ENCODE measurements at places on chromosomes 6 and 20.

GRCh38 chr20:611843-612185 lies 1.7 kb upstream of the TCF15 start:
- no peak for DNase-seq
- no peak overlapping the region for H3K27ac ChIP-seq
- no peaks in the 10 kb centered on the region for H3K36me3 ChIP-seq
- H3K4me1 ChIP-seq: peaks cover 3% of the 10 kb centered on the region
- H3K4me3 ChIP-seq: no peak overlapping the region

DNA sequence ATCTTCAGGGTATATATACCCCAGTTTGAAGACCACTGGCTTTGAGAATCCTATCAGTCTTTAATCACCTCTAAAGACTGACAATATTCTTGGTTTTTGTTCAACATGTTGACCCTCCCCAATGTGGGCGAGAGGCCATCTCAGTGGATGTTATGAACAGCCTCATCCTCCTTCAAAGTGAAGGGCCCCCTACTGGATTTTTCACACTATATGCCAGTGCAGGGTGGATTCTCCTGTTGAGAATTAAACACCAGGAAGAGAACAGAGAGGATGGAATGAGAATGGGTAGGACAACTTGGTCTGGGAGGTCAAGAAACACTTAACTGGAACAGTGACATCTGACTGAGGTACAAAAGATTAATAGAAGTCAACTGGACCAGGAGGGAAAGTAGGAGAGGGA lies 327.1 kb downstream of the MAFB start:
- H3K36me3 ChIP-seq: no peaks in the 10 kb centered on the region
- no peak for DNase-seq
- H3K4me3 ChIP-seq: no peak overlapping the region
- no peak overlapping the region for H3K27ac ChIP-seq
- no peaks in the 10 kb centered on the region for H3K27me3 ChIP-seq
- H3K4me1 ChIP-seq: no peaks in the 10 kb centered on the region

DNA sequence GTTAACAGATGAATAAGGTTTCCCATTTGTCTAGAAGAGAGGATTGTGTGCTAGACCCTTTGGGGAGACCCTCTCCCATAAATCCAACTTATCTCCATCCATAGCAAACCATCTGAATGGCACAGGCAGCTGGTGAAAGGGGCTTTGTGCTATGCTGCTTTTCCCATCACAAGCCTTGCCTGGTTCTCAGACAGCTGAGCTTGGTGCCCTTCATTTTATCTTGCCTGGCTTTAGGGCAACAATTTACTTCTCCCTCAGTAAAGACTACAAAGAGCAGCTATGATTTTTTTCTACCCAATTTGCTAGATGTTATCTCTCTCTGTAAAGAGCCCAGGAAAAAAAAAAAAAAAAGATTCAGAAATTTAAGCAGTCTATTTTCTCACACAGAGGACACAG lies 117.0 kb upstream of the COL21A1 start:
- DNase-seq: no peak
- no peaks in the 10 kb centered on the region for H3K4me1 ChIP-seq
- no peak overlapping the region for H3K27ac ChIP-seq
- H3K4me3 ChIP-seq: no peak overlapping the region
- H3K36me3 ChIP-seq: no peaks in the 10 kb centered on the region
- H3K27me3 ChIP-seq: no peaks in the 10 kb centered on the region

GRCh38 chr6:31579546-31580437 lies 2.4 kb downstream of the LTB start:
- H3K4me3 ChIP-seq: peak overlapping the region; percentile 85
- H3K27me3 ChIP-seq: no peaks in the 10 kb centered on the region
- peaks cover 83% of the 10 kb centered on the region for H3K4me1 ChIP-seq
- H3K36me3 ChIP-seq: peaks cover 39% of the 10 kb centered on the region
- peak overlapping the region; percentile 97 for H3K27ac ChIP-seq

GRCh38 chr6:42787063-42787472 lies 5.2 kb downstream of the BICRAL start:
- no peak for DNase-seq
- H3K4me1 ChIP-seq: peaks cover 46% of the 10 kb centered on the region
- no peaks in the 10 kb centered on the region for H3K27me3 ChIP-seq

DNA sequence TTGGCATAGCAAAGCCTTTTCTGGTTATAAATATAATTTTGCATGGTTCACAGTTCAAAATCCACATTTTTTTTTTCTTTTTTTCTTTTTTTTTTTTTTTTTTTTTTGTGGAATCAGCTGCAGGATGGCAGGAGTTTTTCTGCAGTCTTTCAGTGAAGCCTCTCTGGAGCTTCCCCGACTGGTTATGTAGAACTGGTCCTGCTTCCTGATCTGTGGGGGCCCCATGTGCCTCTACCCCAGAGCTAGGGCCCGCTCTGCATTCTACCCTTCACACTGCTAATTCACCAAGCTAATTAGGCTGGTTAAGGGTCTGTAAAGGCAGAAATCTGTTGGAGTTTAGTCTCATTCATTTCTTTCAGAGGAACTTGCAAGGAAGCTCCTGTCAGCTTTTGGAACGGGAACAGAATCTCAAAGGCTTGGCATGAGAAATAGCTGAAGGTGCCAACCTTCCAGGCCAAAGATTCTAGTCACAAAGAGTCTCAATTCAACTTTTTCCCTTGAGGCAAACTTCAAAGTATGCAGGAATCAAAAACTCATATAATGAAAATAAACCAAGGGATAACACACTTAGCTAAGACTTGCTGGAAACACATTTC lies 45.5 kb downstream of the HMGN3 start:
- H3K4me3 ChIP-seq: no peak overlapping the region
- DNase-seq: no peak
- H3K4me1 ChIP-seq: no peaks in the 10 kb centered on the region
- no peak overlapping the region for H3K27ac ChIP-seq

GRCh38 chr20:46915575-46916257 lies 21.1 kb downstream of the EYA2 start:
- no peaks in the 10 kb centered on the region for H3K36me3 ChIP-seq
- H3K4me3 ChIP-seq: no peak overlapping the region
- H3K4me1 ChIP-seq: no peaks in the 10 kb centered on the region

DNA sequence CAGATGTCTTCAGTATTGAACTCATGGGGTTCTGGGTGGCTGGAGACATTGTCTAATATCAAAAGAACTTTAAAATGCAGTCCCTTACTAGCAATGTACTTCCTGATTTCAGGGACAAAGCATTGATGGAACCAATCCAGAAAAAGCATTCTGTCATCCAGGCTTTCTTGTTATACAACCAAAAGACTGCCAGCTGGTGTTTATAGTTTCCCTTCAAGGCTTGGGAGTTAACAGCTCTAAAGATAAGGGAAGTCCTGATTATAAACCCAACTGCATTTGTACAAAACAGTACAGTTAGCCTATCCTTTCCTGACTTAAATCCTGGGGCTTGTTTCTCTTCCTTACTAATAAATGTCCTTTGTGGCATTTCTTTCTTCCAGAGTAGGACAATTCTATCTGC lies 160.0 kb downstream of the COL21A1 start:
- H3K27me3 ChIP-seq: no peaks in the 10 kb centered on the region
- H3K27ac ChIP-seq: no peak overlapping the region
- no peaks in the 10 kb centered on the region for H3K36me3 ChIP-seq
- no peak for DNase-seq
- H3K4me1 ChIP-seq: no peaks in the 10 kb centered on the region

DNA sequence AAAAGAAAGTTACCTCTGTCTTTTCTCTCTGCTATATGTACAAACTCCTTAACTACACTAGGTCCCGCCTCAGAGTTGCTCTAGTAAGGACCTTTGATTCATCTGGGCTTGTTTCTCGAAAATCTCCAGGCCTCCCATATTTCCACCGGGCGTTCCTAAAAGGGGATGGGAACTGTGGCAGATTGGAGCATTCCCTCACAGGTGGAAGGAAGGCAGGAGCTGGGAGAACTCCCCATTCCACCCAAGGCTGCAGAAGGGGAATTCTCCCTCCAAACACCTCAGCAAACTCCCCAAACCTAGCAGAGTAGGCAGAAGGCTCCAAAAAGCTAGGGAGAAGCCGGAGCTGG lies 1.6 kb upstream of the TFAP2A start:
- H3K27me3 ChIP-seq: peaks cover 67% of the 10 kb centered on the region
- no peak overlapping the region for H3K4me3 ChIP-seq
- H3K27ac ChIP-seq: no peak overlapping the region
- peaks cover 62% of the 10 kb centered on the region for H3K4me1 ChIP-seq
- no peak for DNase-seq

GRCh38 chr6:90978046-90978445 lies 391.2 kb upstream of the MAP3K7 start:
- no peaks in the 10 kb centered on the region for H3K4me1 ChIP-seq
- H3K36me3 ChIP-seq: no peaks in the 10 kb centered on the region
- H3K4me3 ChIP-seq: no peak overlapping the region

- peak; percentile 84 for DNase-seq
- no peaks in the 10 kb centered on the region for H3K27me3 ChIP-seq
- H3K4me3 ChIP-seq: no peak overlapping the region
- H3K27ac ChIP-seq: peak overlapping the region; percentile 49
- H3K4me1 ChIP-seq: peaks cover 33% of the 10 kb centered on the region
These were observed 71.2 kb downstream of the LY86 start for GRCh38 chr6:6659600-6660327.

GRCh38 chr20:40283689-40284088 lies 405.3 kb downstream of the MAFB start:
- no peak for DNase-seq
- no peak overlapping the region for H3K27ac ChIP-seq
- H3K27me3 ChIP-seq: no peaks in the 10 kb centered on the region
- no peak overlapping the region for H3K4me3 ChIP-seq
- H3K36me3 ChIP-seq: no peaks in the 10 kb centered on the region
